ENCODE measurements at places on chromosomes 2 and 18.

GRCh38 chr2:192544371-192544955 is 349.7 kb upstream of the TMEFF2 start:
- no peak for DNase-seq

- no peak for DNase-seq
Observed at GRCh38 chr2:233385489-233386044, 31.3 kb downstream of the DGKD start.

DNA sequence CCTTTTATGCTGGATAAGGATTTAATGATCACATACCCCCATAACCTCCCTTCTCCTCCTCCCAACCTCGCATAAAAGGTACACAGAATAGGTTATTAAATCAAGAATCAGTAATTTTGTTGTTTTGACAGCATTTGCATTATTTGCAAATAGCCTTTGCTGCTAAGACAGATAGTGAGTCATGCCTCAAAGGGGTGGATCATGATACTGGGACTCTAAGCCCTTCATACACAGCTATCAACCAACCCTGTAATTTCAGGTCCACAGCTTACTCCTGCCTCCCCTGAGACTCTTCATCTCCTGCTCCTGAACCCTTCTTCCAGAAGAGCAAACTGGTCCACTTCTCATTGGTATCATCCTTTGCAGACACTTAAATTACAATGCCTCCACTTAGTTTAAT is 73.8 kb upstream of the KLHL29 start:
- no peak for DNase-seq

DNA sequence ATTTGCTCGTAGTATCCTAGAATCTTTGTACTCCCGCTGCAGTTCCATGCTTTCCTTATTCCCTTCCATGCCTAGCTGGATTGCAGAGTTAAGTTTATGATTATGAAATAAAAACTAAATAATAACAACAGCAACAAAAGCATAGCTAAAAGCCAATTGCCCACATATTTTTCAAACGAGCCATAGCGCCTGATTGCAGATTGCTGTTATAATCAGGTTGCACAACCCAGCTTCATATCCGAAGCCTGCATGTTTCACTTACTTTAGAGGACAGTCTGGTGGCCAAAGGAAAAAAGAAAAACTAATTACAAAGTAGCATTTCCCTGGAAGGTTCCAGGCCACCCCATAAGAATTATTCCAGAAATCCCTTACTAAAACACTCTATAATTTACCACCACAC is 31.9 kb upstream of the PNO1 start:
- no peak for DNase-seq

DNA sequence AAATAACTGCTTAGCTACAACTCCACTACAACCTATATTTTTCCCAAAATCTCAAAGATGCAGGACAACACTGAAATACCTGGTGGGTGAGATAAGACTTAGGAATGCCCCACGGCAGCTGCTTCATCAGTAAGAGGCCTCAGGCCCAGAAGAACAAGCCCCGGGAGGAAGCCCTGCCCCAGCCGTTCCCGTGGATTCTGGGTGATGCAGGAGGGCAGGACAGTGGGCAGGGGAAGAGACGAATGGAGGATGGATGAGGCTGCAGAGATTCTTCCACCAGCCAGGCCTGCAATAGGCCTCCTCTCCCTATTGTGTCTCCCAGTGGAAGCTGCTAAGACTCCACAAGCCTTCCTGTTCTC is 197.9 kb upstream of the HDAC4 start:
- no peak for DNase-seq

GRCh38 chr2:21055879-21056790 is 12.3 kb upstream of the APOB start:
- no peak for DNase-seq

DNA sequence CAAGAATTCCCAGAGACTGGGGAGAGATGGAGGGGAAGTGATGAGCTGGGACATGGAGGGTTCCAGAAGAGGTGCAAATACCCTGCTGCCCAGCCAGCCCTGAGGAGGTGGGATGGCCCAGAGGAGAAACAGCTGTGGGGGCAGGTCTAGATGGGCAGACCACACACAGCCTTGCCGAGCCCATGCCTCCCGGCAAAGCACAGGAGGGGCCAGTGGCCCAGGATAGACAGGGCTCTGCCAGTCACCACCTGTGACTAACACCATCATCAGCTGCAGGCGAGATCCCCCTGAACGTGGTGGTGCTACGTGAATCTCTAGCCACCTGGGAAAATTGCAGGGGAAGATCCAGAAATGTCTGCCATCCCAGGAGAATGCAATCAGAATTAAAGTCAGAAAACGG is 39.4 kb downstream of the SCTR start:
- DNase-seq, result no peak

DNA sequence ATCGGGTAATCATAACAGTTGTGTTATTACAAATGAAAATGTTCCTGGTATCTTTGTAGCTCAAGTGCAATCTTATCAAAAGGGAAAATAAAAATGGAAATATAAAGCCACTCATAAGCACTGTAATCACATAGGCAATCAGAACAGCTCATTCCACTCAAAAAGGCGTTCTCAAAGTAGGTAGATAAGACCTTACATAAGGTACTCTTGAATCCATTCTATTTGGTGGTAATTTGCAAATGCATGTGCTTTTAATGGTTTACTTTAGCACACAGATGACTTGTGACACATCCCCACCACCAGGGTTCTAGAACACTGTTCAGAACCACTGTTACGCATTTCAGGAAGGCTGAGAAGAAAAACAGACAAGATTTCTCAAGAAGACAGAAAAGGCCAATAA is 86.7 kb upstream of the NARS1 start:
- no peak for DNase-seq

- no peak for DNase-seq
Observed at GRCh38 chr18:2905854-2906703, 59.3 kb downstream of the EMILIN2 start.

GRCh38 chr2:7053650-7054265 is 136.5 kb downstream of the RNF144A start:
- no peak for DNase-seq

DNA sequence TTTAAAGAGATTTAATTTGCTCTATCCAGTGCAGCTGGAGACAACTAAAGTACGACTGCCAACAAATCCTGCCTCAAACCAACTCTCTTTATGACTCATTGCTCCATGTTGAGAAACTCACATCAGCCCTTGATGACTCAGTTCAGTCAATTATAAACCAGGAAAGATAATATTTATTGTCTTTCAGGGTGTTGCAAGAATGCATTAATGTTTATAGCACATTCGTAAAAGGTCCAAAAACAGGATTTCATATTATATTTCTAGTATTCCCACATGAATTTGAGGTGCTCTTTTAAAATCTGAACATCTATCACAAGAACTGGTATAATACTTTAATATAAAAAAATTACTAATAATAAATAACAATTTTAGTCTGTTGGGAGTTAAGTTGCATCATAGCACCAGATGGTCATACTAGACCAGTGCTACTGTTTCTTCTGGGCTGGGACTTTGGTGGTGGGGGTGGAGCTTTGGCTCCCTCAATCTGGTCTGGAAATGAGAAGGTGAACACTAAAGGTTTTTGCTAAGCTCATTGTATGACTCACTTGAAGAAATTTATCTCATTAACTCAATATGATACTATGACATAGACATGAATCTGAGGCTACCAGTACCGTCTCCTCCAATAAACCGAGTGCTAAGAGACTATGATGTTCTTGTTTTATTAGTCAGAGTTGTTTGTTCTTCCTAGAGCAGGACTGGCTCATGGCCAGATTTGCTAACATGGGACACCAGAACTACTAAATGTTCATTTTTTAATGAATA is 26.6 kb upstream of the MAP3K20 start:
- DNase-seq, result no peak

- no peak for DNase-seq
Observed at GRCh38 chr2:223731503-223731902, 105.9 kb downstream of the AP1S3 start.

DNA sequence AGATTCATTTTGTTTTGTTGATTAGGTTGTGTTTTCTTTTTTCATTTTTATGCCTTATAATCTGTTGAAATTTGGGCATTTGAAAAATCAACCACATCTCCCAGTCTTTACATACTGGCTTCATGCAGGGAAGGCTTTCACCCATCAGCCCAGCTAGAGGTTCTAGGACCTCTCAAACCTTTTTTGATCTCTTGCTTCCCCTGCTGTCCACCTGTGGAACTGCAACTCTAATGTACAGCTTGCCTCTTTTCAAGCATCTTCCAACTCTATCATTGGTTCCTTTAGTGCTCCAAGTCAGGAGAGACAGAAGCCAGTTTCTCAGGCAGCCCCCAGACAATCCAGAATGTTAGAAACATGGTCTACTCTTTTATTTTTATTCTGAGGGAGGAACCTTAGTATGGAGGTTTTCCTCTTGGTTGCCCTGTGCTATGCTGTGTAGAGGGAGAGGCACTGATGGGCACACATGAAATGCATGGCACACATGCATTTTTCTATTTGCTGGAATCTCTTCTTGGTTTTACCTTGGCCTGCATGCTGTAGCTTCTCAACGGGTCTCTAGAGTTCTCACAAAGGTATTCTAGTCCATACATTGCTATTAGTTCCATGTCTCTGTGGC is 107.2 kb upstream of the L3MBTL4 start:
- no peak for DNase-seq

DNA sequence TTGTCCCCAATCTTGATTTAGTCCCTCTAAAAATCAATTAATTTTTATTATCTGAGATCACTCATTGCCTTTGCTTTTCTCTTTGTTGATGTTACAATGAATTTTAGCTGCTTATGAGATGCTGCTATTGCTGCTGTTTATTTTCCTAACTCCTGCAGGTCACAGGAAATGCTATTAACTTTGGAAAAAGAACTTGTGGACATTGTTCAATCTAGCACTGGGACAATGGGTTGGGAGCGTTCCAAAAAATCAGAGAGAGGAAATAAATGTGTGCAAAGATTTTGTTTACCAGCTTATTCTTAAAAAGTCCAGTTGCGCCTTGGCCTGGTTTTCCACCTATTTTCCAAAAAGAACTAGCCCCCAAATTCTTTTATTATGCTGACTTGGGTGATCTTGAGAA is 268.3 kb downstream of the PTH2R start:
- DNase-seq, result no peak

DNA sequence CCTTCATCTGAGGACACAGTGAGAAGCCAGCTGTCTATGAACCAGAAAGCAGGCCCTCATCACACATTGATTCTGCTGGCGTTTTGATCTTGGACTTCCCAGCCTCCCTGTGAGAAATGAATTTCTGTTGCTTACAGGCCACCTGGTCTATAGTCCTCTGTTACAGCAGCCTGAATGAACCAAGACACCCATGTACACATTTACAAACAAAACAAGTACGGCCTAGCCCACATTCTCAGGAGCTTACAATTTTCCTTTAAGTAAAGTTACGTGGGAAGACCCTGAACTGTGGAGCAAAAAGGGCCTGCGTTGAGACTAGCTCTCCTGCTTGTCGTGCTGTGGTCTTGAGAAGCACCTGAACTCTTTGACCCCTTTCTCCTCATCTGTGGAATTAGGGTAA is 12.0 kb upstream of the SLC20A1 start:
- DNase-seq, result no peak
